ENCODE measurements at places on chromosomes 16 and 17.

GRCh38 chr17:35795007-35795870, at the start of gene MMP28:
MMP28 (minus strand) TSS chr17:35795641; CDS start chr17:35795377, 264 bp downstream.
- DNase-seq, result no peak

- no peak for DNase-seq
Observed at GRCh38 chr16:70681382-70682238, 4.2 kb downstream of the MTSS2 start.

GRCh38 chr16:82370282-82370681, 200.3 kb upstream of the MPHOSPH6 start:
- no peak for DNase-seq

GRCh38 chr16:50323335-50324011, 45.3 kb downstream of the BRD7 start:
- no peak for DNase-seq

DNA sequence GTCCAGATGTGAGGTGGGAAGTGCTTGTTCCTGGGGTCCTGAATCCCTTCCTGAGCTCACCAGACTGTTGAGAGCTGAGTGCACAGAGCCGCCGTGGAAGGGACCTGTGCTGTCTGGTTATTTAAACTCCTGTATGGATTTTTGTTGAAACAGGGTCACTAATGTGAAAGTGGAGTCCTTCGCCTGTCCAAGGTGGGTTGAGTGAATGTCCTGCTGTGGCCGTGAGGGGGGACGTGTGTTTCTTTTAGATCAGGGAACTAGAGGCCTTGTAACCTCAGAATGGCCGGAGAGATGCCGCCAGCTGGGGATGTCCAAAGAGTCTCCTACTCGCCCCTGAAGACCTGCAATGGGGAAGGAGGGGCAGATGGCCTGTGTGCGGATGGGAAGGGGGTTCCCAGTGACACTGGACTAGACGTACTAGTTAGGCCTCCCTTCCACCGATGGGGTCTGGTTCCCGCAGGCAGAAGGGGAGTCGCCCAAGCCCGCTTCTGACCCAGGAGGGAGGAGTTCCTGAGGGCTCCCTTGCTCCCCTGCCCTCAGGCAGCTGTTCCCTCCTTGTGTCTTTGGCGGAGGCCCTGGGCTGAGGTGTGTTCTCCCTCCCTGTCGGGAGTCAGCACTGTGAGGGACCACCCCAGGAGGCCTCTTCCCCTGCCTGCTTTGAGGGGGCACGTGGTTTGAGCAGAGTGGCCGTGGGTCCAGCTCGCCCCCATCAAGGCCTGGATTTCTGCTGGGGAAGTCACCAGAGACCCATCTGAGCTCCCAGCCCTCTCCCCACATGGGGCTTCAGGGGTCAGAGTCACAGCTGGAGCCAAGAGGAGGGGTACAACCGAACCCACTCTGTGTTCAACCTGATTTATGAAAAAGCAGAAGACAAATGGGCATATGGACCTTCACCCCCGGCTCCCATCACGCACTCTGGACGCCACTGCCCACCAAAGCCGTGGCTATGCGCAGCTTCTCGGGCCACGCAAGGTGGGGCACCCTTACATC, 30.9 kb downstream of the OR1D5 start:
- no peak for DNase-seq

- no peak for DNase-seq
Observed at GRCh38 chr17:43935204-43935925, 6.9 kb downstream of the PPY start.

DNA sequence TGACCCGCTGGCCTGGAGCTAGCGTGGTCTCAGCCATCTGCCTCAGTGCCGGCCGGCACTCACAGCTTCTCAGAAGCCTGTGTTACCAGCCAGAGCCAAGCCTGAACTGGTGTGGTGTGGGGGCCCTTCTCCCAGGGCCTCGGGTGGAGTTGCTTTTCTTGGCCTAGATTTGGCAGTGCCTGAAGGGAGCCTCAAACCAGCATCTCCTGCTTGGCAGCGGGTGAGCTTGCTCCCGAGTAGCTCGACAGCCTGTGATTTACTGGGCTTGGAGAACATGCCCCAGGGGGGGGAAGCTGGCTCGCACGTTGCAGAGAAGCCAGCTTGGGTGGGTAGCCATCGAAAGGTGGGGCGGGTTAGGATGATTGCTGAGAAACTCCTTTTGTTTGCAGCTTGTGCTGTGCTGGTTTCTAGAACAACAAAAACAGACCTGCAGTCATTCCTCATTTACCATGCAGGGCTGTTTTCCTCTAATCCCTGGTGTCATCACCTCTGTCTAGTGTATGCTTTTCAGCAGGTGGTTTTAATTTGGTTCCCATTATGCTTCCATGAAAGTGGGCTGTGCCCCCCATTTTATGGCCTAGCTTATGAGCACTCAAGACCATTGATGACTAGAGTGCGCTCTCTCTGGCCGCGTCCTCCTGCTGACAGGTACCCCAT, 42.2 kb downstream of the TBCD start:
- DNase-seq, result no peak

DNA sequence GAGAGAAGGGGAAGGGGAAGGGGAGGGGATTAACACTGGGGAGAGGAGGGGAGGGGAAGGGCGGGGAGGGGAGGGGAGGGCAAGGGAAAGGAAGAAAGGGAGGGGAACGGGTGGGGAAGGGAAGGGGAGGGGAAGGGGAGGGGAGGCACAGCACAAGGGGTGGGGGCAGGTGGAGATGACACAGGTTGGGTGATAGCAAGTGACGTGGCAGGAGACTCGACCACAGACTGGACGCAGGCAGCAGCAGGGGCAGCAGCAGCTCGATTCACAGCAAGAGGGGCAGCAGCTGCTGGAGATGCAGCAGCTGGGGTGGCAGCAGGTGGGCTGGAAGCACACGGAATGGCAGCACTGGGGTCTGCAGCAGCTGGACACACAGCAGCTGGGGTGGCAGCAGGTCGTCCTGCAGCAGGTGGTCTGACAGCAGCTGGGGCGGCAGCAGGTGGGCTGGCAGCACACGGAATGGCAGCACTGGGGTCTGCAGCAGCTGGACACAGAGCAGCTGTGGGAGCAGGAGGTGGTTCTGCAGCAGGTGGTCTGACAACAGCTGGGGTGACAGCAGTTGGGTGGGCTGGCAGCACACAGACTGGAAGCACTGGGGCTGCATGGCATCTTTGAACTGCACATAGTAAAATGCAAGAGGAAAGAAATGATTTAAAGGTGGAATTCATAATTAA, at the start of gene KRTAP4-16:
TSS of gene KRTAP4-16 (minus strand) at position 624 of the 674 bp plus-strand sequence. CDS start at position 624, 0 bp downstream.
- no peak for DNase-seq

- no peak for DNase-seq
Observed at GRCh38 chr17:42655528-42655927, 3.6 kb upstream of the TUBG2 start.

GRCh38 chr16:54112451-54113206, 174.0 kb downstream of the IRX3 start:
- DNase-seq, result no peak

DNA sequence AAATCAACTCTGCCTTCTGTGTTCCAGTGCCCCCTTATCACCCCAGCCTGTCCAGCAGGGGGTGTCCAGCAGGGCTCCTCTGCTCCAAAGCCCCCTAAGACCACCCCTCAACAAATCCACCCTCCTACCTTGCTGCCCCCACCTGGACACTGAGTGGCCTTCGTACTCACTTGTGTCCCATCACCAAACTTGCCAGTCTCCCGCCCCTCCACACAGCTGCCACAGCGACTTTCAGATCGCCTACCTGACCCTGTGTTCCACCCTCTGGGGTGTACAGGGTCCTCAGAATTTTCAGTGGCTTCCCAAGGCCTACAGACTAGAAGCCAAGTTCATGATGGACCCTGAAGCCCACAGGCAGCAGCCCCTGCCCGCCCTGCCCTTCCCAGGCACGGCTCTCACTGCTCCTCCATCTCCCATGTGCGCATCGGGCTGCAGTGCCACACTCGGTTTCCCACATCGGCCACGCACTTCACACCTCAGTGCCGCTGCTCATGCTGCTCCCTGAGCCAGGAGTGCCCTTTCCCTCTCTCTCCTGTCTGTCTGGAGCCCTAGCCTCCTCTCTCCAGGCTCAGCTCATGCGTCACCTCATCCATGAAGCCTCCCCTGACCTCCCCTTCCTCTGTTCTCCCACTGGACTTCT, 11.8 kb downstream of the KCNH6 start:
- DNase-seq, result no peak

GRCh38 chr17:34720760-34721159, 141.4 kb downstream of the TMEM132E start:
- no peak for DNase-seq

DNA sequence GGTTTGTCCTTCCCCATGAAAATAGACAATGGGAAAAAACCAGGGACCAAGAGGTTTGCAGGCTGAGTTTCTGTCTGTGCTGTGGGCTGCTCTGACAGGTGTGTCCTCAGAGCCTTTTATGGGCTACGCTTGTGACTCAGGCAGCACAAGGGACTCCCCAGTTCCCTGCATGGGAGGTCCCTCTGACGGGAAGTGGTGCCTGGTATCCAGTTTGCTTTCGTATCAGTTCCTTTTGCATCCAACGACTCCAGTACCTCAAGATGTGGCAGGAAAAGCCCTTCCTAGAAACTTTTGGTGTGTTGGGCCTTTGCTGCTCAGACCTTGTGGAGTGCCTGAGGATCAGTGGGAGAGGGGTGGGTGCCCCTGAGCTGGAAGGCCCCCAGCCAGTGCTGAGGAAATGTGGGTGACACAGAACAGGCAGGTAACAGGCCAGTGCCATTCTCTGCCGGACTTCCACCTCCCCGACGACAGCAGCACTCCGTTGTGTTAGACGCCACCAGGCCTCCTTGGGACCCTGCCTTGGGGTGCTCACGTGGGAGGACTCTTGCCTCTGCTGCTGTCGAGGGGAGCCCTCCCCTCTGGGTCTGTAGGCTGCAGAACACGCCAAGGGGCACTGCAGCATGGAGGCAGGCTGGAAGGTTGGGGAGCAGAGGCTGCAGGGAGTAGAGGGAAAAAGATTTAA, 38.4 kb upstream of the IRF8 start:
- DNase-seq, result no peak

DNA sequence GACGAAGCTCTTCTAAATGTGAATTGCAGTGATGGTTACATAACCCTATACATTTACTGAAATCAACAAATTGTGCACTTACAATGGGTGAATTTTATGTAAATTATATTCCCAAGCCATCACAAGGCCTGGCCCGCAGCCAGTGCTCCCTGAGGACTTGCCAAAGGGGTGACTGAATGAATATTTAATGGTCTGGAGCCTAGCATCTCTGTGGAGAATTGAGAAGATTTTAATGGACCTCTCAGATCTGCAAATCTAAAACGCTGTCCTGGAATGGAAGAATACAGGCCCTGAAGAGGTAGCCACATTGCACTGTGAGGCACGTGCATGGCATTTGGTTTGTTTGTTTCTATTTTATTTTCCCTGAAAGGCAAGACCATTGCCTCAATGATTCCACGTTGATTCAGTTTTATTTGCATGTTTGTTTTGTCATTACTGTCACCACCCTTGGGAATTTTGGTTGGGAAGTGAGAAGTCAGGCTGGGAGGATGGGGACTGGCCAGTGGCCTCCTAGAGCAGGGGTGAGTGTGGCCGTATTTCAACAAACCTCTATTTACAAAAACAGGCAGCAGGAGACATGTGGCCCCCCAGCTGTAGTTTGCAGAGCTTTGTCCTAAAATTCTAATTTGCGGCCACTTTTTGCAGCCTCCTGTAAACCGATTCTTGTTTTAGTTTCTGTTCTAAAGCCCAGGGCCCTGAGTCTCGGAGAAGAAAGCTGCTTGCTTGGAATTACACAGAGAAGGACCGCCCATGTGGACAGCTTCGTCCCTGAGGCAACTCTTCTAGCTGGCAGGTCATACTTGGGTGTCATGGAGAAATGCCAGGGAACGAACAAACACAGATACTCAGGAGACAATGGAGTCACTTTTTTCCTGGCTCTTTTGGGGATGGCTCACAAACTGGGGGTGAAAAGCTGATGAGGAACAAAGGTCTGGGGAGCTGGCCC, 40.5 kb upstream of the GCSH start:
- DNase-seq, result no peak

All from kidney capillary endothelial cell (primary cell).